Caudate nucleus (tissue), 63 donors: ENCODE measurements at places on chromosomes 1 and 21.

DNA sequence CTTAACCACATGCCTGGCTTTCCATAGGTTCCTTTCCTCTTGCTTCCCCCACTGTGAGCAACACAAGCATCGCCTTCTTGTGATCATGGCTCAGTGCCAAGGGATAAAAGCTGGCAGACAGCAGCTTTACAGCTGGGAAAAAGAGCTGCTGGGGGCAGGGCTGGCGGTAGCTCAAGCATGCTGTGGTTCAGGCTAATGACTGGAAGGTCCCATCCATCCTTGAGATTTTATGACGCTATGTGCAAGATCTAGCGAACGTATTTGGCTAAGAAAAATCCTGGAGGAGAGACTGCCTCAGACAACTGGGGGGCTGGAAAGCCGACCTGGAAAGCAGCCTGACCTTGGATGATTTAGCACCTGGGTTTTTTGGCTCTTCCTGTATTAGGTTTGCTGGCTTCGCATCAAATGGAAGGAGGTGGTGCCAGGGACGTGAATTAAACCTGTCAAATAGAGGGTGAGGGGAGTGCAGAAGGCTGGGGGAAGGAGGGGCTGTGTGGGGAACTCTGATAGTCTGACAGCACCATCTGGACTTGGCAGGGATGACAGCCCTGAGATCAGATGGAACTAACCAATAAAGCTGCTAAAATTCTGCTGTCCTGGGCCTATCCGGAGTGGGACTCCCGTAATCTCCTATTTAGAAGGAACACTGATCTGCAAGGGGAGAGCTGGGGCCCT lies 34.8 kb downstream of the ZMYND12 start:
- DNase-seq, result peak; percentile 29

GRCh38 chr1:158839566-158839965 lies 8.4 kb downstream of the MNDA start:
- no peak for DNase-seq

DNA sequence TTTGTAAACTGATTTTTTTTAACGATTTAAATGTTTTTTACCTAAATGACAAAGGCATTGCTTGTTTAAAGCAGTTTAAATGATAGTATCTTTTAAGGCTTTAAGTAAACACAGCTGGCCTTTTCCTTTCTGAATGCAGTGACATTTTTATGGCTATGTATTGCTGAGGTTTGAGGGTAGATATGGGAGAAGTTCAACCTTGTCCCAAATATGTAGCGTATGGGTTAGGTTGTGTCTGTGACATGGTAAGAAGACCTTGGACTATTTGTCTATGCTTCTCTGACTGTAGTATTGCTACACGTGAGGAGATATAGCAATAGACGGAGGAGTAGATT lies 32.5 kb downstream of the PKNOX1 start:
- no peak for DNase-seq

DNA sequence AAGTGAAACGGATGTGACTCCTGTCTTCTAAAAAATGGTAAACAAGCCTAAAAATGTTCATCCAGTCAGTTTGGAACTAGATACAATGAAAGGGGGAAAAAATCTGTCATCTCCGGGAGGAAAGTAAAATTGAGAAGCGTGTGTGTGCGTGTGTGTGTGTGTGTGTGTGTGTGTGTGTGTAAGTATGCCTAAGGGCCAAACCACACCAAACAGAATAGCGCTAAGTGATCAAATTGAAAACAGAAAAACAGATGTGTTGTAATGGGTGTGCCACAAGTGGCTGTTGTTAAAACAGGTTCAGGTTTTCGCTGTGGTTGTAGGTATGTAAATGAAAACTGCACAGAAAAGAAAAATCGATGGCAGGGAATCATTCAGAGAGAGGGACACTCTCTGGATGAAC lies 106.7 kb downstream of the RNF220 start:
- DNase-seq, result no peak

GRCh38 chr1:199861020-199861795 lies 166.3 kb upstream of the NR5A2 start:
- no peak for DNase-seq

- DNase-seq, result no peak
These were observed 939.4 kb downstream of the BRINP3 start for GRCh38 chr1:189538271-189538670.

DNA sequence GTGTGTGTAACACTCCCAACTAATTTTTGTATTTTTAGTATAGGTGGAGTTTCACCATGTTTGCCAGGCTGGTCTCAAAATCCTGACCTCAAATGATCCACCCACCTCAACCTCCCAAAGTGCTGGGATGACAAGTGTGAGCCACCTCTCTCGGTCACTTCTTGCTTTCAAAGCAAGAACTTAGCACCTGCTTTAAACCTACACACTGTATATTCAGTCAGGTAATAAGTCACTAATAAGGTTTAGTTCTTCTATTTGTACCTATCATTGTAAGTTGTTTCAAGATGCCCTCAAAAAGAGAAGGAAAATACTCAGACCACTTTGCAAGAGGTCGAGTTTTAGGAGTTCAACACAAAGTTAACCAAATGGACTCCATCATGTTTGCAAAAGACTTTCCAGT lies 431.3 kb downstream of the MRPL39 start:
- DNase-seq, result no peak

DNA sequence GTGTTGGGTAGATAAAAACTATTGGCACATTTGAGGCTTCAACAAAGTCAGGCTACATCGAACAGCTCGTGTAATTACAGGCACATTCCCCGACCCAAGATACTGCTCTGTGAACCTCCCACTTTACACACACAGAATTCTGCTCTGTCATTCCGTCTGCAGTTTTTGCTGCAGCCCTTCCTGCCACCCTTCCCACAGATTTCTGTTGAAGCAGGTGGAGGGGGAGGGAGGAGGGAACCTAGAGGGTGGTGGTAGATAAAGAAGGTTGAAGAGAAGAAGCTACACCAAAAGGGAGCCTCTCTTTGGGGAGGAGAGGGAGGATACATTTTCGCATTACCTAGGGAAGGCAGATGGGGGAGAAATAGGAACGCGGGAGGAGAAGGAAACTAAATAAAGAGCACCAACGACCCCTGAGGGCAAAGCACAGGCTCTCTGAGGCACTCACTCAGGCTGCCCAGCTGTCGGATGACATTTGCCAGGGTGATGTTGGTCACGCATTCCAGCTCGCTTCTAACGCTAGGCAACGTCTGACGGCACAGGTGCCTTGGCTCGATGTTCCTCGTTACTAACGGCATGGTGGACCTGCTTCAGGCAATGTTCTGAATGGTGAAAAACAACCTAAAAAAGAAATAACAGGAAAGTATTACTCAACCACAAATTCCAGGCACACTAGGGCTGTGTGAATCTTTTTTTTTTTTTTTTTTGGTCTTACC lies 36.0 kb downstream of the GPR3 start:
- DNase-seq, result peak; percentile 59

- DNase-seq, result no peak
These were observed 19.8 kb downstream of the LHX4 start for GRCh38 chr1:180249725-180250498.

DNA sequence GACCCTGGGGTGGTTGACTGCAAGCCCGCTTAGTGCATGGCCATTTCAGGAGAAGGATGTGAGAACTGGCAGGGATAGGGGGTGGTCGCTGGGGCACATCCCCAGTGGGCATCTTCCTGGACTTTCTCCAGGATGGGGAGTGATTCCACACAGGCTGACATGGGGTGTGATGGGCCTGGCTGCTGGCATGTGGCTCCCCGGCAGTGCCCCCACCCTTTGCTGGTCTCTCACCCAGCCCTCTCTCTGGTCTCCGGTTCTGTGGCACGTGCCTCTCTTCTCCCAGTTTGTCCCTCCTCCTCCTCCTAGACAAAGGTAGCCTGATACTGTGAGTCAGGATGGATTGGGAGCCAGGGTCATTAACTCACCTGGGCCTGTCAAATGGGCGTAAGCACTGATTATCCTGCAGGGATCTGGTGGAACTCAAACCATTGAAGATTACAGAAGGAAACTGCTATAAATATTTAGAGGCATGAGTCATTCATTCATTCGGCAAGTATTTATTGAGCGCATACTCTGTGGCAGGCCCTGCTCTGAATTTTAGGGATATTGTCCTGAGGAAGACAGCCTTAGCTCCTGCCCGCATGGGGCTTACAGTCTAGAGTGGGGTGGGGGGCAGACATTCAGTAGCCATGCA lies 23.6 kb upstream of the EPS8L3 start:
- DNase-seq, result no peak

GRCh38 chr1:92317836-92318493 lies 19.1 kb downstream of the RPAP2 start:
- no peak for DNase-seq

DNA sequence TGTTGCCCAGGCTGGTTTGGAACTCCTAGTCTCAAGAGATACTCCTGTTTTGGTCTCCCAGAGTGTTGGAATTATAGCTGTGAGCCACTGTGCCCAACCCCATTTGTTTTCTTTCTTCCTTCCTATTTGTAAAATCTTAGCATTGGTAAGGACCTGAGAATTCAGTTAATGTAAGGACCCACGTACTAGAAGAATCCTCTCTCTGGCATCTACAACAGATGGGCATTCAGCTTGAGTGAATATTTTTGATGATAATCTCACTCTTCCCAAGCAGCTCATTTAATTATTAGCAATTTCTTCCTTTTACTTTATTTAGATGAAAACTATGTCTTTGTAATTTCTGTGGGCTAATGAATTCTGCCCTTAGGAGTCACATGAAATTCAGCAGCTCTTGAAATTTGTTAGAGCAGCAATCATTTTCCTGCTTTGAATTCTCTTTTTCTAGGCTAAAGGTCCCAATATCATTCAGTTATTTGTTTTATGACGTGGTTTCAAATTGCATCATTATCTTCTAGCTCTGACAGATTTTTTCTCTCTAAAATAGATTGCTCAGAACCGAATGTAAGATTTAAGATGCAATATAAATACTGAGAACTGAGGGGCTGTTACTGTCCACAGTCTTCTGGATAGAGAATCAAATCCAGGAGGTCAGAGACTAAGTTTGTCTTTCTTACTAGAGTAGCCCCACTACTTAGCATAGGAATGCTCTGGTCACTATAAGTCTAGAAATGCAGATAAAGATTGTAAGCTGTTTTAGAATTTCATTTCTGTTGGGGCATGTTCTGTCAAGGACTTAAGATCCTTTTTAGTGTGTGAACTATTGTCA lies 59.4 kb downstream of the EPB41 start:
- DNase-seq, result no peak

GRCh38 chr1:45721207-45721606 lies 29.2 kb downstream of the IPP start:
- no peak for DNase-seq

DNA sequence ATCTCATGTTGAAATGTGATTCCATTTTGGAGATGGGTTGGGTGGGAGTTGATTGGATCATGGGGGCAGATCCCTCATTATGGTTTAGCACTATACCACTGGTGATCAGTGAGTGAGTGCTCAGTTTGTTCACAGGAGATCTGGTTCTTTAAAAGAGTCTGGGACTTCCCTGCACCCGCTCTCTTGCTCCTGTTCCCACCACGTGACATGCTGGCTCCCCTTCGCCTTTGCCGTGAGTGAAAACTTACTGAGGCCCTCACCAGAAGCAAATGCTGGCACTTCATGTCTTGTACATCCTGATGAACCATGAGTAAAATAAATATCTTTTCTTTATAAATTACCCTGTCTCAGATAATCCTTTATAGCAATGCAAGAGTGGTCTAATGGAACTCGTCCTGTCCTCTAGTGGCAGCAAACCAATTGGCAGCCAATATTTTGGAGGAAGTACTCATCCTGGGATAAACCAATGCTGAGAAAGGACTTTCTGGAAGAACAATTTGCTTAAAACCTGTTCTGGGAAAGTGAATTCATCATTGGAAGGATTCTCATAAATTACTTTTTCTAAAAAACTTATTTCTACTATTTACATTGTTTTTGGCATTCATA lies 27.8 kb upstream of the CYP4A11 start:
- no peak for DNase-seq

- no peak for DNase-seq
These were observed 7.0 kb upstream of the HIVEP3 start for GRCh38 chr1:41925712-41926111.

DNA sequence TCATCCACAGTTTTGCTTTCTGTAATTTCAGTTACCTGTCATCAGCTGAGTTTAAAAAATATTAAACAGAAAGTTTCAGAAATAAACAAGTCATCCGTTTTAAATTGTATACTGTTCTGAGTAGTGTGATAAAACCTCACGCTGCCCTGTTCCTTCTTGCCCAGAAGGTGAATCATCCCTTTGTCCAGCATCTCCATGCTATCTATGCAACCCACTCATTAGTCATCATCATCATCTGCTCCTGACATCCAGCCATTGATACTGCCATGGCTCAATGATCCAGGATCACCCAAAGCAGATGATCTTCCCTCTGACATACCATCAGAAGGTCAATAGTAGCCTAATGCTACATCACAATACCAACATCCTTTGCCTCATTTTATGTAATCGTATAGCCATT lies 198.3 kb downstream of the SLC44A5 start:
- DNase-seq, result no peak

- no peak for DNase-seq
These were observed 5.8 kb upstream of the LAMC2 start for GRCh38 chr1:183180218-183180617.

GRCh38 chr1:19656134-19656779 lies 8.4 kb upstream of the HTR6 start:
- no peak for DNase-seq

DNA sequence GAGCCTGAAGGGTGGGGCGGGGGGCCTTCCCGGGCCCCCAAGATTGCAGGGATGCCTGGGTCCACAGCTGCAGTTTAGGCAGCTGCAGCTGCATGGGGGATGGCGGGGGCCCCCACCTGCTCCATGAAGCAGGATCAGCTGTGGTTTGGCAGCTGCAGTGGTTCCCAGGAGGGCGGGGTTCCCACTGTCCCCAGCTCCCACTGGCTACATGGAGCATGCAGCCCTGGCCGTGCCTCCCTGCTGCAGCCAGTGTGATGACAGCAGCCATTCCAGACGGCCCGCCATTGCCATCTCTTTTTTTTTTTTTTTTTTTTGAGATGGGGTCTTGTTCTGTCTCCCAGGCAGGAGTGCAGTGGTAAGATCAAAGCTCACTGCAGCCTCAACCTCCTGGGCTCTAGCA lies 992 bp upstream of the C1QA start:
- DNase-seq, result no peak

- DNase-seq, result no peak
These were observed 14.1 kb downstream of the MTR start for GRCh38 chr1:236809148-236809547.

- no peak for DNase-seq
These were observed 18.0 kb upstream of the TTC22 start for GRCh38 chr1:54819195-54819536.
